ENCODE measurements at places on chromosomes 2 and 18. TPM values are rescaled to one million over a fixed set of nuclear protein-coding genes. Genes with fewer than 3 reads are reported as not detected.
A peak's percentile ranks its signal among the peaks of the same experiment; 100 is the strongest.

DNA sequence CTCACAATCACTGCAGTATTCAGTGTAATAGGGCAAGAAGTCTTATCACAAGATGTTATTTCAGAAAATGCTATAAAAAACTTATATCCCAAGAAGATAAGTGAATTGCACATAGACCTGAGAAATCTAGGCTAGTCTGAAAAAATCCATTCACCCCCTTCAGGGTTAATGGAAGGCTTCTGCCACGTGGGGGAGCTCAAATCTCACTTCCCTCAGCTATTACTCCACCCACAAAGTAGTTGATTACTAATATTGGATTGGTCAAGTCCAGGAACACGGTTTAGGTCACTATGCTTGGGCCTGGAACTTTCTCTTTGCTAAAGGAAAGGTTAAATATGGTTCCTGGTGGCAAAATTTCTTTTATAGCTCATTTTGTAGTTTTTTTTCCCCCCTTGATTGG lies 51.2 kb upstream of the ADAM23 start:
- DNase-seq, result no peak

DNA sequence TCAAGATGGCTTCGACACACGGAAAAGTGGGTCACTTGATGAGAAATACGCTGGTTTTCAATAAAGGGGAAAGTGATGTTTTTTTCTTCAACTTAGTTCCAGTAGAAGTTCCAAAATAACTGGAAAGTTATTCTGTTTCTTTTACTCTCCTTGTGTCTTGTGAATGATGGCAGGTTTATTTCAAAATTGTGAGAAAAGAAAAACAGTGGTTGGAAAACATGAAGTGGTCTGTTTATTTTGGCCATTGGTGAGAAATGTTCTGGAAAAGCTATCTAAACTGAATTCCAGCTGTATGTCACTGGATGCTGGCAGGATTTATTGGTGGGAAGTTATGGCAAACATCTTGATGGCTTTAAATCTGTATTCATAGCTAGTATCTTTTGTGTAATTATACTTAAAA lies 484.1 kb downstream of the DCC start:
- DNase-seq, result no peak

DNA sequence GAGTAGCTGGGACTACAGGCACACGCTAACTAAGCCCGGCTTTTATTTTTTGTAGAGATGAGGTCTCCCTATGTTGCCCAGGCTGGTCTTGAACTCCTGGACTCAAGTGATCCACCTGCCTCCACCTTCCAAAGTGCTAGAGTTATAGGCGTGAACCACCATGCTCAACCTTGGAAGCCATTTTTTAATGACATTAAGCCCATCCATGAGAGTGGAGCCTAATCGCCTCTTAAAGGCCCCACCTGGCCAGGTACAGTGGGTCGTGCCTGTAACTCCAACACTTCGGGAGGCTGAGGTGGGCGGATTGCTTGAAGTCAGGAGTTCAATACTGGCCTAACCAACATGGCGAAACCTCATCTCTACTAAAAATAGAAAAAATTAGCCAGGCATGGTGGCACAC lies 41.6 kb upstream of the TFCP2L1 start:
- DNase-seq, result no peak

DNA sequence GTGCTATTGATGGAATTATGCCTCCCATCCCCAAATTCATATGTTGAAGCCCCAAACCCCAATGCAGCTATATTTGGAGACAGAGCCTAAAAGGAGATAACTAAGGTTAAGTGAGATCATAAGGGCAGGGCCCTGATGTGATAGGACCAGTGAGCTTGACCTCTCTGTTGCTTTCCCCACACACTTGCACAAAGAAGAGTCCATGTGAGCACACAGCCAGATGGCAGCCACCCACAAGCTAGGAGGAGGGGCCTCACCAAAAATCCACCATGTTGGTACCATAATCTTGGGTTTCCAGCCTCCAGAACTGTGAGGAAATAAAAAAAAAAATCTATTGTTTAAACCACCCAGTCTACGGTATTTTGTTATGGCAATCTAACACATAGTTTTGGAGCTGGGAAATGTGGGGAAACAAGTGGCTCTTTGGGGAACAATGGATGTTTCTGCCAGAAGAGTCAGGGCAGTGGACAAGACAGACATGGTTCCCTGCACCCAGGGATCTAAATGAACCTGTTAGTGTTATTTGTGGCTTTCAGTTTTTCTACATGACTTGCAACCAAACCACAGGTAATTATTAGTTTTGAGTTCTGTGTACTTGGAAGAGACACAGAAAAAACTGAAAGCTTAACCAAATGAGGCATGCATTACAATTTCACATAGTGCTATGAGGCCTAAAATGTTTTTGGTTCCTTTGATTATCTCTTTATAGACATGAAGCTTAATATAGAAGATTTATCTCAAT lies 259.1 kb downstream of the LTBP1 start:
- no peak for DNase-seq

GRCh38 chr2:195428673-195429072 lies 228.4 kb upstream of the SLC39A10 start:
- DNase-seq, result no peak

GRCh38 chr2:102979429-102979828 lies 217.6 kb downstream of the TMEM182 start:
- DNase-seq, result no peak

- DNase-seq, result no peak
Observed at GRCh38 chr2:47014564-47015051, 99.0 kb upstream of the MCFD2 start.

DNA sequence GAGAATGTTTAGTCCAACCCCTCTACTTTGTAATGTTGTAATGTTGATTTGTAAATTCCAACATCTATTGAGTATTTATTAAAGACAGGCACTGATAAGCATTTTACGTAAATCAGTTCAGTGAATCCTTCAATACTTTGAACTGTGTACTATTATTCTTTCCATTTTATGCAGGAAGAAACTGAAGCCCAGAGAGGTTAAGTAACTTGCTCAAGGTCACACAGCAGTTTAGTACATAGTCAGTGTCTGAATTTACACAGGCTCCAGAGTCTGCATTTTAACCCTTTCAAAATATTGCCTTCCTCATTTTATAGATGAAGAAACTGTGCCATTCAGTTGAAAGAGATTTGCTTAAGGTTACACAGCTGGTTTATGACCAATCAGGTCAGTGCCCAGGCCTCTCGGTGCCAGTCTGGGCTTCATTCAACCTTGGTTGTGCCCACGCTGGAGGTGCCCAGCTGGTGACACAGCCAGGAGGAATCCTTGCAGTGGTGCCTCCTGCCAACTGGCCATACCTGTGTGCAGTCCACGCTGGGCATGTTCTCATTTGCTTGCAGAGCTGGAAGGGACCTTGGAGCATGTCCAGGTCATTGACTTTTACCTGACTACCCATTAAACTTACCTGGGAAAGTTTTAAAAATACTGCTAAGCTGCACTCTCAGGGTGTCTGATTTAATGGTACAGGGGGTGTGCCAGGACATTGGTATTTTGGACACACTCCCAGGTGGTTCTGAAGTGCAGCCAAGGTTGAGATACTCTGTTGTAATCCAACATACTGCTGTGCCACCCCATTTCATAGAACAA lies 74.3 kb upstream of the CYRIA start:
- no peak for DNase-seq

- peak; percentile 21 for DNase-seq
Observed at GRCh38 chr2:198135481-198135934, 331.1 kb downstream of the PLCL1 start.

GRCh38 chr2:39492095-39492590 lies 55.1 kb upstream of the MAP4K3 start:
- peak; percentile 78 for DNase-seq

DNA sequence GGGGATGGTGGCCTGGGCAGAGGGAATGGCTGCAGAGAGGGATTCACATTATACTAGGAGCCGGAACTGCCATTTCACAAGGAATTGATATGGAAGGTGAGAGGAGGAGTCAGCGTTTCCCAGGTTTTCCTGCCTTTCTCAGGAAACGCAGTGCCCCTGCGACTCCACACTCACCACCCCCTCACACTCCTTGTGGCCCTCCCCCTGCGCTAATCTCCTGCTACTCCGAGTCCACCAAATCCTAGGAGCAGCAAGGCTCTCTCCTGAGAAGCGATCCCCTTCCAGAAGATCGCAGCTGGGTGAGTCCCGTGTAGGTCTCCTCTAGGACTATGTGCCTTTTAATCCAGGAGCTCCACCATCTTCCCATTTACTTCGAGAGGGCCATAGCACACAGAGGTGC lies 140.6 kb downstream of the VAPA start:
- no peak for DNase-seq

DNA sequence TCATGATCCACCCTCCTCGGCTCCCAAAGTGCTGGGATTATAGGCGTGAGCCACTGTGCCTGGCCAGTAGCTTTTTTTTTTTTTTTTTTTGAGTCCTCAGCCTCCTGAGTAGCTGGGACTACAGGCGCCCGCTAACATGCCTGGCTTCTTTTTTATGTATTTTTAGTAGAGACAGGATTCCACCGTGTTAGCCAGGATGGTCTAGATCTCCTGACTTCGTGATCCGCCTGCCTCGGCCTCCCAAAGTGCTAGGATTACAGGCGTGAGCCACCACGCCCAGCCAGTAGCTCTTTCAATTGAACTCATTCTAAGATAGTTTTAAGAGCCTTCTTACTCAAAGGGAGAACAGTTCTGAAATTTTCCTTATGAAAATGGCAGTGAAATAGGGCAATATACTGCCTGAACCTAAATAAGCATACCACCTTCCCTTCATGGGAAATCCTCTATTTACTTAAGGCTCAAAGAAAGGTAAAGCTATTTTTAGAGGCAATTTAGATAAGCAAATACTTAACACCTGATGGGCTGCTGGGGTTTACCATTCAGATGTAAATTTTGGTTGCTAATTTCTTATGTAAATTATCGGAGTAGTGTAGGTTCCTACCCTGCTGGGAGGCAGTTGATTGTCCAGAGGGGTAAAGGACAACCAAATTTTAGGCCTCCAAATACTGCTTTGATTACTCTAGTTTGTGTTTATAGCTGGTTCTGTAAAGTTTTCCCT lies 144.7 kb downstream of the GREB1L start:
- DNase-seq, result no peak

- DNase-seq, result peak; percentile 81
Observed at GRCh38 chr2:10368491-10369231, 66.0 kb downstream of the HPCAL1 start.

- DNase-seq, result peak; percentile 23
Observed at GRCh38 chr18:48944634-48945033, 6.1 kb downstream of the SMAD7 start.

DNA sequence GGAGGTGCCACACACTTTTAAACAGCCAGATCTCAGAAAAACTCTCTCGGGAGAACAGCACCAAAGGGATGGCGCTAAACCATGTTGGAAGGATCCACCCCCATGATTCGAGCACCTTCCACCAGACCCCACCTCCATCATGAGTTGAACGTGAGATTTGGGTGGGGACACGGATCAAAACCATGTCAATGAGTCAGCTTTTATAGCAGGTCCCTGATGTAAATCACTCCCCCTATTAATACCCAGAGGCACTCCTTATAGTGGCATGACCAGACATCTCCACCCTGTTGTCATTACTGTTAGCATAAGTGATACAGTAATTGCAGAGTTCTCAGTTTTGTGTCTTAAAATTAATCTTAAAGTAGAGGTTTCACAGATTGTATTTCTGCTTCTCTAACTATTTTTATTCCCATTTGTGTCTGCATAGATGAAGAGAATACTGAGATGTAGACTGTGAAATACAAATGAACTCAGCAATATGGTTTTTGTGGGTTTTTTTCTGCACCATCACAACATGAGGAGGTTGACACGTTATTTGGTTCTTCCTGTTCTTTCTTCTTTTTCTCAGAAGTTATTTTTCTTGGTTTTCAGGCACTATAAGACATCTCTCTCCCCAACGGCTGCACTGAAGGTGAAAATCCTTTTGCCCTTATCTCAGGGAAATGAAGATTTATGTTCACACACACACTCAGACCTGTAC lies 218.2 kb downstream of the ARL4C start:
- DNase-seq, result no peak

- DNase-seq, result no peak
Observed at GRCh38 chr2:79223539-79223938, 64.0 kb upstream of the REG3A start.

- no peak for DNase-seq
Observed at GRCh38 chr2:177165721-177166711, 46.6 kb upstream of the HNRNPA3 start.

GRCh38 chr2:105320651-105321215 lies 8.8 kb downstream of the TGFBRAP1 start:
- DNase-seq, result no peak

DNA sequence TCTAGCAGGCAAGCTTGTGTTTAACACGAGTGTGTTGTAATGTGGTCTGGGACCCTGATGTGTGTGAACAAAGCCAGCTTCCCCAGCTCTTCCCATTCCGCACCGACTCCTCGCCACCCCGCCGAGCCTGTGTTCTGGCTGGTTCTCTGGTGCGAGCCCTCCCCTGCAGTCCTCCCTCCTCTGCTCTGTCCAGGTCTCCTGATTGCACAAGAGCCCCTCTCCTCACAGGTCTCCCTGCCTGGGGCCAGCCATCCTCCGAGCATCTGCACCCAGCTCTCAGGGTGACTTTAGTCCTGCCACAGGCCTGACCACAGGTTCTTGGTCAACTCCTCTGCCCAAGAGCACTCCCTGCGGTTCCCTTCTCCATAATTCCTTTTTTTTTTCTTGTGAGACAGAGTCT lies 13.2 kb downstream of the SLC66A3 start:
- no peak for DNase-seq

The SERPINB5 gene
- not detected for total RNA-seq

The ITGB6 gene
- total RNA-seq, result 27.1 TPM

The TLK1 gene
- total RNA-seq, result 53.6 TPM

The ANKRD39 gene
- total RNA-seq, result 11.3 TPM

The TSPYL6 gene
- total RNA-seq, result not detected

The NTSR2 gene
- total RNA-seq, result not detected

The CROCC2 gene
- total RNA-seq, result not detected

The SERPINB2 gene
- 1.8 TPM for total RNA-seq

The STARD6 gene
- not detected for total RNA-seq

The MYO3B gene
- total RNA-seq, result 0.37 TPM

The ARHGEF33 gene
- 2.0 TPM for total RNA-seq

The IL37 gene
- not detected for total RNA-seq

The IL1A gene
- not detected for total RNA-seq

All from stomach (tissue), 19 donors.